Liver (tissue), 10 donors: ENCODE measurements at places on chromosomes 1 and 21. TPM values are rescaled to one million over a fixed set of nuclear protein-coding genes. Genes with fewer than 3 reads are reported as not detected.

GRCh38 chr1:2300851-2301606 is 72.9 kb downstream of the SKI start:
- DNase-seq: no peak

DNA sequence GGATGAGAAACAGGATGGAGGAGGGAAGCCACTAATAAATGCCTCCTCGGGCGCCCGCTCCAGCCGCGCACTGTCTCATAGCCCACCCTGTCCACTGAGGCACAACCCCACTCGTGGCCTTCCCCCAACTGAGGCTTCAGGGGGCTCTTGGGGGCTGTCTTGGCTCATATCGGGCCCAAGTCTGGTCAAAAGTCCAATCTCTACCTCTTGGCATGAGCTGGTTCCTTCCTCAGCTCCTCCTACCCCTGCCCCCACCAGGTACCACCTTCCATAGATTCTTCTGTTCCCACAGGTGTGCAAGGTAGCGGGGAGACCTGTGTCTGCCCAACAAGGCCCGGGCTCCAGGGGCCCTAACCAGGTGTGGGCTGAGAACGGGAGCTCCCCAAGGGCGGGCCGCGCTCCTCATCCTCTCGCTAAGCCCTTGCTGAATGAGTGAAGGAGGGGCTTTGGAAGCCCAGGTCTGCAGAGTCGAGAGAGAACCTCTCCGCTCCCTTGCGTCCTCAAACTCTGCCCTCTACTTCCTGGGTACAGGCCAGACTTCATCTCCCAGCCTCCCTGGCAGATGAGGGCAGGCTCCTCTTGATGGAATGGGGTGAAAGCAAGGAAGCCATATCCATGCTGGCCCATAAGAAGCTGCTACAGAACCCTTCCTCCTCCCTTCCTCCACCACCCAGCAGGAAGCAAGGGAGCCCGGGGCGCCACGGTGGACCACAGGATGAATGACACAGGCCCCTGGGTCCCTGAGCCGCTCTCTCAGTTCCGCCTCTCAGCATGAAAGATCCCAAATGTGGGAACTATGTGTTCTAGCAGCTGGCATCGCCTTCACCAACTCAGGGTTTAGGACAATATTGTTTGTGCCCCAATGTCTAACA is 74.7 kb downstream of the PSMG1 start:
- no peak for DNase-seq

GRCh38 chr1:27045973-27046558 is 33.4 kb upstream of the TENT5B start:
- DNase-seq: peak; percentile 73

The ATP1A4 gene
- not detected for polyA plus RNA-seq

The OR2T2 gene
- not detected for polyA plus RNA-seq
